ENCODE measurements at places on chromosomes 16 and 17.
A peak's percentile ranks its signal among the peaks of the same experiment; 100 is the strongest.

DNA sequence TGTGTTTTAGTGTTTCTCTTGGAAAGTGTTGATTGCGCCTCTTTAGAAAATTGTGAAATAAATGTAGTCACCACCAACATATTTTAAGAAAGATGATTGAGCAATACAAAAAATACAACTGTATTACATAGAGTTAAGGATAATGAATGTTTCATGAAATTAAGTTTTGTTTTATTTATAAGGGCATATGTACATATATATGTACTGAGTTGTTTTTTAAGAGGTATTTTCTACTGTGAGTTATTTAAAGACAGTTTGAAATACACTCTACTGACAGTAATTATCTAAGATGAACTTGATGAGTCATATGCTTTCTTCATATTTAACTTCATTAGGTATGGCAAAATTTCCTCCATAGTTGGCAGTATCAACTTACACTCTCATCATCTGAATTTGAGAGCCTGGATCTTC lies 411.7 kb downstream of the HS3ST3B1 start:
- DNase-seq: no peak

- no peak for DNase-seq
Measured at GRCh38 chr17:31167111-31167510, 72.3 kb downstream of the NF1 start.

DNA sequence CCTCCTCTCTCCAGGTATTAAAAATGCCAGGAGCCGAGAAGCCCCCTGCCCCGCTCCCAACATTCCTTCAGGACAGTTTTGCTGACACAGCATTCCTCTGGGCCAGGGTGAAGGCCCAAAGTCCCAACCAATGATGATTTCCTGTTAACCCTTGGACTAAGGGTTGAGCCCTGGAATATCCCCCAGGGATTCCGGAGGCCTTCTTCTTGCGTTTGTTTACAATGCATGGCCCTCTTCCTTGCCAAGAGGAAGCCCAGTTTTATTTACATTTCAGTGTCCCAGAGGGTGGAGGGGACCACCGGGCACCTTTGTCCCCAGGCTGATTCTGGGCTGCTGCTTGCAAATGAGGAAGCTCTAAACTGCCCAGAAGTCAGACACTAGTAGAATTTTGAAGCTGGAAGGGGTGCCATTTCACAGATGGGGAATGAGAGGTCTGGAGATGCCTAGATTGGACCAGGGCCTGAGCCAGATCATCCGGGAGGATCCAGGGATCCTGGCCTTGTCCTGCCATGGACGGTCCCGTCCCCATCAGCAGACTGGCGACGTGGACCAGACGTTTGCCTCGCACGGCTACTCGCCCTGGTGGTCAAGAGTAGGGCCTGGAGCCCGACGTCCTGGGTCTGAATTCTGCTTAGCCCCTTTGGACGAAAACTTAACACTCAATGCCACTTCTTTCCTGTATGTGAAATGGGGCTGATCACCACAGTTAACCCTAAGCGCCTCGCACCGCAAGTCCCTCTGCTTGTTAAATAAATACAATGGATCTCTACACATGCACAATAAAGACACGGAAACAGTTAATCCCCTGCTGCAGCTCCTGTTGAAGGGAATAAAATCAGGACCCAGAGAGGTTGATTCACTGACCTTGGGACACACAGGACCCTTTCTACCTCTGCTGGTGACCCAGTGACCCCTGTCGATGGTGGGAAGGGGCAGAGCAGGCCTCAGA lies 55.6 kb upstream of the CIBAR2 start:
- DNase-seq: no peak

DNA sequence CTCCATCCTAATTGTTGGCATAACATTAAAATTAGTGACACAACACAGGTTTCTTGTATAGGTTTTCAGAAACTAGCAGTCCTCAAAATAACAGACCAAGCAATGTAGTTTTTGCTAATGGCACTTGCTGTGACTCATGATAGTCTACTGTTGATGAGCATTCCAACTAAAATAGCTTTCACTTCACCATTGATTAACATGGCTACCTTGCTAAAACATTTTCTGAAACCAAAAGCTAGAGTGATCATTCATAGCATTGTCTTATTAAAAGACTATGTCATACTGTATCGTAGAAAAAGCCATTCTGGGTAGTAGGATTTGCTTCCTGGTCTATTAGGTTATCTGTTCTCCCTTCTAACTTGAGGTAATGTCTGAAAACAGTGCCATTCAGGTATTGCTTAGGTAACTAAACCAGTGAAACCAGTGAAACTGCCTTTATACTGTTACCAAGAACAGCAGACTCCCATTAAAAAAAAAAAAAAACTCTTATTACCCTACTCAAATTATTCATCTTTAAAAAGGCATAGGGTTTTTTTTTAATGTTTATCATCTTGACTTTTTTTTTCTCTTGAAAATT lies 2.5 kb upstream of the CLTC start:
- no peak for DNase-seq

- no peak for DNase-seq
Measured at GRCh38 chr17:71111460-71111859, 942.1 kb downstream of the KCNJ2 start.

DNA sequence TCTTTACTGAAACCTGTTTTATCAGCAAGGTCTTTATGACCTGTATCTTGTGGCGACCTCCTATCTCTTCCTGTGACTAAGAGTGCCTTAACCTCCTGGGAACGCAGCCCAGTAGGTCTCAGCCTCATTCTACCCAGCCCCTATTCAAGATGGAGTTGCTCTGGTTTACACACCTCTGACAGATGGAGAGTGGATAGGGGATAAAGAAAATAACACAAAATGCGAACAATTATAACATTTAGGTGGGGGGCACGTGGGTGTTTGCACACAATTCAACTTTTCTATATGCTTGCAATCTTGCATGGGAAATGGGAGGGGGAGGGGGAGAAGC lies 83.3 kb downstream of the RMI2 start:
- no peak for DNase-seq

DNA sequence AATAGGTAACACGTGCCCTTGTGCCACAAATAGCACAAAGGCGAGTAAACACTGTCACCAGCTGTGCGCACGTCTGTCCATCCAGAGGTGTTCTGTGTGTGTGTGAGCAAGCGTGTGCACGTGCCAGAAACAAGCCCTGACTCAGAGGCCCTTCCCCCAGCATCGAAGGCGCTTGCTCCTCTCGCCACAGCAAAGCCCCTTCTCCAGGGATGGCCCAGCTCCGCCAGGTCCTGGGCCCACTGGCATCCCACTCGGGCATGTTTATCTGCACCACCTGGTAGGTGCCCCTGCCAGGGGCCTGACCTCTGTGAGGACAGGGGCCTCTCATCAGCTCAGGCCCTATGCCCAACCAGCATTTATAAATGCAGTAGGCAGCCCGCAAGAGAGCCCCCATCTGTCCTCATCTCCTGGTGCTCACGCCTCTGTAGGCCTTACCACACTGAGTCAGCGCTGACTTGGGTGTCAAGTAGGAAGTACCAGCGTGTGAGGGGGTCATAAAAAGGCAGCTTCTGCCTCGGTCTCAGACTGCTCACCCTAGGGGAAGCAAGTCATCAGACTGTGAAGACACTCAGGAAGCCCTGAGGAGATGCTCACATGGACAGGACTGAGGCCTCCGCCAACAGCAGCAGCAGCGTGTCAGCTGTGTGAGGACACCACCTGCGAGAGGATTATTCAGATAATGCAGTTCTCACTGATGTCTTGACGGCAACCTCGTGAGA lies 10.8 kb downstream of the TMEM235 start:
- no peak for DNase-seq

DNA sequence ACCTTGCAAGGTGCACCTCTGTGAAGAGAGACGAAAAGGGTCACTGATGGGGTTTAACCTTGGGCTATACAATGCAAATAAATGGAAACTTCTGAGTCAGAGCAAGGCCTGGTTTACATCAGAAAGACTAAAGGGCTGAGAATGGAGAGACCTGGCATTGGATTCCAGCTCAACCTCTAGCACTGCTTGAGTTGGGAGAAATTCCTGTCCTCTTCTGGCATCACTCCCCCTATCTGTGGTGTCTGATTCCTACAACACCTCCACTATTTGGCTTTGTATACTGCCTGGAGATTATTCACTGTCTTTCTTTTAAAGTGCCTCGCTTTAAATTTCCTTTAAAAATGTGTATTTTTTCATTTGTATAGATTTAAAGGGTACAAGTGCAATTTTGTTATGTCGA lies 68.8 kb downstream of the GPR139 start:
- no peak for DNase-seq

- DNase-seq: no peak
Measured at GRCh38 chr16:58883131-58883530, 149.0 kb upstream of the GOT2 start.

- no peak for DNase-seq
Measured at GRCh38 chr17:46737326-46737725, 81.2 kb downstream of the WNT3 start.

- no peak for DNase-seq
Measured at GRCh38 chr17:5758651-5759050, 174.3 kb upstream of the NLRP1 start.

- DNase-seq: no peak
Measured at GRCh38 chr16:10616756-10617640, 36.6 kb upstream of the EMP2 start.

DNA sequence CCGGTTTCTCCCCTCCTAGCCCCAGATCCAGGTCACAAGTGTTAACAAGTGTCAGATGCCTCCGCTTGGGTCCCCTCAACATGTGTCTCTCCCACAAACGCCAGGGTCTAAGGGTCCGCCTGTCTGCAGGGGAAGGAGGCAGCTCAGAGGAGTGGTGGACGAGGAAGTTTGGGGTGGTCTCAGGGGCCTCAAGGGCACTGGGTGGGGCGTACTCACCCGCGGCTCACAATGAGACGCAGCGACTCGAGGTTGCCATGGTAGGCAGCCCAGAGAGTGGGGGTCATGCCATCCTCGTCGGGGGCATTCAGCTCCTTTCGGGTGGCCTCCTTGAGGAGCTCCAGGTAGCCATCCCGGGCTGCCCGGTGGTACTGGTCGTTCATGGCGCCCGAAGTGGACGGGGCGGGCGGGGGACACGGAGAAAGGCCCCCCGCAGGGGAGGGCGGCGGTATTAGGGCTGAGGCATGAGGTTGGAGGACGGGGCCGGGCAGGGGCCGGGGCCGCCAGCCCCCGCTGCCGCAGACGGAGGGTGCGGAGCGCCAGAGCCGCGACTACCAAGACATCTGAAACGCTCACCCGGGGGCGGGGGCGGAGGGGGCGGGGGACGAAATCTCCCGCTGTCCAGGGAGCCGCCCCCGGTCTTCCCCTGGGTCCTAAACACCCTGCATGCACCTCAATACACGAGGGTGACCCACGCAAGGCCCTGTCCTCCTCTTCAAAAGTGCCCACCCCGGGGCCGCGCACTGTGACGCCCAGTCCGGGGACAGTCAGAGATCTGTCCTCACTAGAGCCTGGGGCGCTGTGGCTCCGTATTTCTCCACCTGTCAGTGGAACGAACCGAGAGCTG lies at the start of gene USH1G:
Gene USH1G (minus strand): TSS at position 562 of the 844 bp plus-strand sequence. CDS start 182 bp downstream, at position 380.
- DNase-seq: peak; percentile 15

GRCh38 chr17:74009056-74009625 lies 194.3 kb upstream of the RPL38 start:
- no peak for DNase-seq

GRCh38 chr16:17002565-17002964 lies 468.2 kb downstream of the XYLT1 start:
- DNase-seq: no peak

DNA sequence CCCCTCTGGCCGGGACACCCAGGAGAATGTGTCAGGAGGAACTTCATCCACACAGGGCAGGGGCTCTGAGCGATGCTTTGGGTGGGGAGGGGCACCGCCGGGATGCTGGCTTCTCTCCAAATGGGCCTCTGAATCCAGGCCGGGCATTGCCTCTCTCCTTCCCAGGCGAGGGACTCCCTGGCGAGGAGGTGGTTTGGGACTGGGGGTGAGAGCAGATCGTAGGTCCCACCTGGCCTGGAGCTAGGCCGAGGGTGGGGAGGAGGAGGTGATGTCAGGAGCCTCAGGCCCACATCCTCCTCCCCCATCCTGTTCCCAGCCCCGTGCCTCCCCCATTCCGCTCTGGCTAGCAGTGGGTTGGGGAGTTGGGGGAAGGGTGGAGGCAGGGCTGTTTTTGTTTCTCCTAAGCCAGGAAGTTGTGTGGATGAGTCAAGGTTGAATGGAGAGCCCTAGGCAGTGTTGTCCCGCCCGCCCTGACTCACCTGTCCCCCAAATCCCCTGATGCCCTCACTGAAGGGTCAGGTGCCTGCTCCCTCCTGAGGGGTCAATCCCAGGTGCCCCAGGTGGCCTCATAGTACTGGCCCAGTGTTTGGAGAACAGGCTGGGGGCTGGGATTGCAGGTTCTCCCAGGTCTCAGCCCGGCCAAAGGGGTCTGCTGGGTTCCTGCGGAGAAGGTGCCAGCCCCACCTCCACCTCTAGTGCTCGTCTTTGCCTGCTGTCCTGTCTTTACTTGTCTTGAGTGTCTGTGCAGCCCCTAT lies 2.8 kb downstream of the GRB7 start:
- no peak for DNase-seq

DNA sequence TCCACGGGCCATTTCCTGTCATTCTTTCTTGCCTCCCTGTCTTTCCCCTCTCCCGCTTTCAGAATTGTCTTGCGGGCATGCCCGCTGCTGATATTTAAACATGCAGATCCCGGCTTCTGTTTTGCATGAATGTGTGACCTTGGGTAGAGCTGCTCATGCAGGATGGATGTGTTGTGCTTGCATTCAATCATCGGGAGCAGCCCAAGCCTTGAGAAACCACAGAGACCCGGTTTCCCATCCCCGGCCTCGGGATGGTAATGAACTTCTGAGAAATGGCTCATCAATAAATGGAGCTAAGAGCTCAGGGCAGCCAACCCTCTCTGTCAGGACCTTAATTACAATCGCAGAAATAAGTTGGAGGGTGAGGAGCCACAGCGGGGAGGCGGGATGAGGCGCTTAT lies 303.7 kb upstream of the TNRC6C start:
- DNase-seq: no peak

- DNase-seq: no peak
Measured at GRCh38 chr17:79797492-79798298, 818 bp upstream of the CBX8 start.
